Testis (tissue), 5 donors: ENCODE measurements at places on chromosomes 6 and 20. TPM values are rescaled to one million over a fixed set of nuclear protein-coding genes. Genes with fewer than 3 reads are reported as not detected.

DNA sequence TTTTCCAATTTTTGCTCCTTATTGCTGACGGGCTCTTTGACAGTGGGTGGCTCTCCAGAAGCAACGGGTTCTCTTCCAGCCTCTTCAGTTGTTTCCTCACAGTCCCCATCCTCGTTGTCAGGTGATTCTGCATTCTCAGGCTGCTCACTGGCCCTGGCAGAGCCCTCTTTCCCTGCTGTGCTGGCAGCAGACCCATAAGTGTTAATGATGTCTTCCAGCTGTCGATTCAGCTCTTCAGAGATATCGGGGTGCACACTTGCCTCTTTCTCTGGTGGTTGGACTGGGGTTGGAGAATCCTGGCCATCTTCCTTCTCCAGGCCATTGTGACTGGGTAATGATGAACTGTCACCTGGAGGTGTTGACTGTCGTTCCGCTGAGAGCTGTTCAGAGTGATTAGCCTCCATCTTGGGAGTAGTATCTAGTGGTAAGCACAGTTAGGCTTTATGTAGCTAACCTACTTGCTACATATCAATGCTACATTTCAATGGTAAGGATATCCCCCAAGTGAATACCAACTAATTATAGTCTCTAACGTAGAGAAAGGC, 3.2 kb downstream of the TXLNB start:
- H3K4me3 ChIP-seq: no peak overlapping the region
- H3K4me1 ChIP-seq: peaks cover 15% of the 10 kb centered on the region
- no peaks in the 10 kb centered on the region for H3K27me3 ChIP-seq
- no peak for DNase-seq
- H3K27ac ChIP-seq: no peak overlapping the region

The COL19A1 gene
- total RNA-seq: 2.5 TPM

GRCh38 chr6:30329331-30329730, 2.6 kb downstream of the TRIM39 start:
- H3K27ac ChIP-seq: no peak overlapping the region
- H3K4me3 ChIP-seq: no peak overlapping the region
- no peaks in the 10 kb centered on the region for H3K36me3 ChIP-seq
- DNase-seq: no peak
- H3K4me1 ChIP-seq: peaks cover 16% of the 10 kb centered on the region
- no peaks in the 10 kb centered on the region for H3K27me3 ChIP-seq

DNA sequence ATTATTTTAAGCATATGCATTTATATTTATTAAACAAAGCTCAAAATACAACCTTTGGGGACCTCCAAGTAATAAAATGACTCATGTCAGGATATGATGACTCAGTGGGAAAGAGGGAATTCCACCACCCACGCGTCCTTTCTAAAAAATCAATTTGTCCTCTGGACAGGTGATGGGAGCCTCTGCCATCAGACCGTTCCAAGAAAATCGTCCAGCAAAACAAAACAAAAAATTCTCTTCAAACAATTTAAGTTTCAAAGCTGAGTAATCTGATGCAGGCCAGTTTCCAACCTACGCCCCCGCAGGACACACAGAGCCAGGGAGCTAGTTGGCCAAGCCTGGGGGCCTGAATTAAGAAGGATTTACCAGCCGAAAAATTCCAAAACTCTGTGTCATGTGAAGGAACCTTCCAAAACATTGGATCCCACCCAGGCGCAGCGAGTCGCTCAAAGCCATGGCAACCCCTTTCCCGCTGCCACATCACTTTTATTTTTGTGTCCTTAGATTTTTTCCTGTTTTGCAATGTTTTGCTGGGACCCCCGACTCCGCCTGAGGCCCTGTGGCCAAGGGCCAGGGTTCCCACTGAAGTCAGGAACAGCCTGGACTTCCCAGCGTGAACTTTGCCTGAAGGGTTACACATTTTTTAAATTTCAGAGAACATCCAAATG, 95.3 kb downstream of the NFATC2 start:
- H3K27me3 ChIP-seq: no peaks in the 10 kb centered on the region
- DNase-seq: peak; percentile 76
- peaks cover 11% of the 10 kb centered on the region for H3K4me1 ChIP-seq
- H3K36me3 ChIP-seq: no peaks in the 10 kb centered on the region
